MM.1S (cell line): ENCODE measurements at places on chromosomes 7 and 10.

DNA sequence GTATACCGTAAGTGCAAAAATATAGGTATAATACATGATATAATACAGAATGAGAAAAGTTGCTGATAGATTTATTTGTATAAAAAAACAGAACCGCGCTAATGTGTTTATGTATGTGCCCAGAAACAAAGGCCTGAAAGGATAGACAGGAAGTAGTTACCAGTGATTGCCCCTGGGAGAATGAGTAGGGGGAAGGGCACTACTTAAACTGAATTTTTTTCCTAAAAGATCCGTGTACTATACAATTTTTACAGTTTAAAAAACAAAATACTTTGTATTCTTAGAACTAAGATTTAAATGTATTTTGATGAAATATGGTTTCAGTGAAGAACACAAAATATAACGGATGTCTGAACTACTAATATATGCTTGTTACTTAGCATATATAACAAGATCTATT lies 2.9 kb downstream of the IPMK start:
- H3K4me3 ChIP-seq, result no peak overlapping the region
- no peak for DNase-seq
- H3K36me3 ChIP-seq, result no peaks in the 10 kb centered on the region
- H3K27ac ChIP-seq, result no peak overlapping the region

DNA sequence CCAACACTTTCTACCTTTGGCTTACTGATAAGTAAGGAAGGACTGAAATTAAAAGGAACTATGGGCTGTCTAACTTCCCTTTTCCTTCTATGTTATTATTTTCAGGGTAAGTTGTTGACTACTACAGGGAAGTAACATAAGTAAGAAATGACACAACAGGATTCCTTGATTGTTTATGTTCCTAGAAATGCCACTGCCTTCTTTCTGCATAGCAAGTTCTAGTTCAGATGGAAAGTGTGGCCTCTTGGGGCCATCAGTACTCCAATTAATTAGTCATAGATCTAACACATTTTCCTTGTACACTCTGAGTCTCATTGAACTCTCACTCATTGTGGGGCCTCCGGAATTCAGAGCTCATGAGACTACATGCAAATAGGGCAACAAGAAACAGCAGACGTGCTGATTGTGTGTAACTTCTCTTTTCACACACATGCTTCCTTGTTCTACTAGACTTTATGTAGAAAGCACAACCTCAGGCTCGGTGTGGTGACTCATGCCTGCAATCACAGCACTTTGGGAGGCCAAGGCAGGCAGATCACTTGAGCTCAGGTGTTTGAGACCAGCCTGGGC lies 35.3 kb upstream of the HIBADH start:
- H3K36me3 ChIP-seq, result no peaks in the 10 kb centered on the region
- H3K4me3 ChIP-seq, result no peak overlapping the region
- no peak overlapping the region for H3K27ac ChIP-seq
- no peaks in the 10 kb centered on the region for H3K27me3 ChIP-seq
- H3K4me1 ChIP-seq, result no peaks in the 10 kb centered on the region

DNA sequence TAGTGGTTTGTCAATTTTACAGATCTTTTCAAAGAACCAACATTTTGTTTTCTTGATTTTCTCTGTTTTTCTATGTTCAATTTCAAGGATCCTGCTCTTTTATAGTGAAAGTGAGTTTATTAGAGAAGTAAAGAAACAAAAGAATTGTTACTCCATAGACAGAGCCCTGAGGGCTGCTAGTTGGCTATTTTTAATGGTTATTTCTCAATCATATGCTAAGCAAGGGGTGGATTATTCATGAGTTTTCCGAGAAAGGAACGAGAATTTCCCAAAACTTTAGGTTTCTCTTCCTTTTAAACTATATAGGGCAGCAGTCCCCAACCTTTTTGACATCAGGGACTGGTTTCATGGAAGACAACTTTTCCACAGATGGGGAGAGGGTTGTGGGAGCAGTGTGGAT lies 165.0 kb downstream of the CCSER2 start:
- no peaks in the 10 kb centered on the region for H3K36me3 ChIP-seq
- H3K4me1 ChIP-seq, result peaks cover 20% of the 10 kb centered on the region
- no peak for DNase-seq
- H3K4me3 ChIP-seq, result no peak overlapping the region
- no peaks in the 10 kb centered on the region for H3K27me3 ChIP-seq

- H3K27ac ChIP-seq, result no peak overlapping the region
- H3K4me1 ChIP-seq, result no peaks in the 10 kb centered on the region
- no peak overlapping the region for H3K4me3 ChIP-seq
- DNase-seq, result no peak
- no peaks in the 10 kb centered on the region for H3K36me3 ChIP-seq
Observed at GRCh38 chr10:107166403-107166802, 1.9 kb upstream of the SORCS1 start.

DNA sequence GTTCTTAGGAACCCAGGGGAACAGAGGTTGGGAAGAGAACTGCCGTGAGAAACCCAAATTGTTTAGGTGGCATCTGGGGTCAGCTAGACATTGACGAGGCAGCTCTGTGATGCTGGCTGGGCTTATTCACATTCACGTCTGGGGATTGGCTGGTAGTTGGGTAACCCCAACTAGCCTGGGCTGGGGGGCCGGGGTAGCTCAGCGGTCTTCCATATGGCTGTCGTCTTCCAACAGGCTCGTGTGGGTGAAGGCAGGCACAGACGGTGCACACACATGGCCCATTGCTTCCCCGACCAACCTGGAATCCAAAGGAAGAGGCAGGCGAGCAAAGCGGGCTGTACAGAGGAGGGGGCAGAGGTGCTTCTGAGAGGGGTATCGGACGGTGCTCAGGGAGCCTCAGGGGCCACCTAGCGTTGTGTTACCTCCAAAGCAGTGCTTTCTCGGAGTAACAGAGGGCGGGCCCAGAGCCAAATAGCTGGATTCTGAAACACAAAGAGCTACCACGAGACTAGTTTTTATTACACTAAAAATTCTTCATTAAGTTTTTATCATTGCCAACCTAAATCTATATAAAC lies 34.5 kb downstream of the MKI67 start:
- H3K27me3 ChIP-seq, result no peaks in the 10 kb centered on the region
- no peak overlapping the region for H3K4me3 ChIP-seq
- no peaks in the 10 kb centered on the region for H3K36me3 ChIP-seq

DNA sequence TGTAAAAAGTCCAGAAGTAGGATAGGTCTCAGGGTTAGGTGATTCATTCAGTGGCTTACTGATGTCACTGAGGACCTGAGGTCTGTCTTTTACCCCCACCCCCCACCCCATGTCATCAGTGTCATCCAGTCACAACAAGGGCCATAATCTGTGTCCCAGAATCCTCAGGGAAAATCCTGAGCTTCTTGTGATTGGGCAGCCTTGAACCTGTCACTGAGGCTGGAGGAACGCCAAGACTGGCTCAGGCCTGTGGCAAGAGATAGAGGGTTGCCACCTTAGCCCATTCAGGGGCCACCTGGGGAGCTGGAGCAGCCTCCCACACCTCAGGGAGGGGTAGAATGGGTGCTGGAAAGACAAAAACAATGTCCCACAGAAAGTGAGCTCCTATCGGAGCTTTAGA lies 29.7 kb downstream of the NUB1 start:
- DNase-seq, result no peak
- no peaks in the 10 kb centered on the region for H3K36me3 ChIP-seq
- no peaks in the 10 kb centered on the region for H3K4me1 ChIP-seq
- H3K4me3 ChIP-seq, result no peak overlapping the region
- no peaks in the 10 kb centered on the region for H3K27me3 ChIP-seq
- H3K27ac ChIP-seq, result no peak overlapping the region

GRCh38 chr10:101244321-101245050 lies 15.2 kb upstream of the LBX1 start:
- H3K27ac ChIP-seq, result no peak overlapping the region
- no peak overlapping the region for H3K4me3 ChIP-seq
- H3K27me3 ChIP-seq, result 0 out of 2 replicates have a peak, but pooled peaks cover 6% of the 10 kb centered on the region
- H3K4me1 ChIP-seq, result no peaks in the 10 kb centered on the region
- no peaks in the 10 kb centered on the region for H3K36me3 ChIP-seq
- no peak for DNase-seq

- peak overlapping the region; percentile 62 for H3K4me3 ChIP-seq
- peak overlapping the region; percentile 98 for H3K27ac ChIP-seq
- peak; percentile 73 for DNase-seq
- peaks cover 46% of the 10 kb centered on the region for H3K4me1 ChIP-seq
- no peaks in the 10 kb centered on the region for H3K27me3 ChIP-seq
- no peaks in the 10 kb centered on the region for H3K36me3 ChIP-seq
Observed at GRCh38 chr10:124105594-124105993, 12.2 kb upstream of the CHST15 start.

GRCh38 chr7:19249281-19249680 lies 104.1 kb upstream of the FERD3L start:
- DNase-seq, result no peak
- no peaks in the 10 kb centered on the region for H3K36me3 ChIP-seq

GRCh38 chr7:125773113-125773785 lies 843.6 kb upstream of the POT1 start:
- no peak overlapping the region for H3K27ac ChIP-seq
- H3K27me3 ChIP-seq, result no peaks in the 10 kb centered on the region
- H3K4me3 ChIP-seq, result no peak overlapping the region
- H3K36me3 ChIP-seq, result no peaks in the 10 kb centered on the region
- H3K4me1 ChIP-seq, result no peaks in the 10 kb centered on the region

GRCh38 chr7:131455001-131455400 lies 101.4 kb downstream of the PODXL start:
- H3K36me3 ChIP-seq, result no peaks in the 10 kb centered on the region
- H3K4me1 ChIP-seq, result 0 out of 2 replicates have a peak, but pooled peaks cover 6% of the 10 kb centered on the region
- H3K27ac ChIP-seq, result no peak overlapping the region

DNA sequence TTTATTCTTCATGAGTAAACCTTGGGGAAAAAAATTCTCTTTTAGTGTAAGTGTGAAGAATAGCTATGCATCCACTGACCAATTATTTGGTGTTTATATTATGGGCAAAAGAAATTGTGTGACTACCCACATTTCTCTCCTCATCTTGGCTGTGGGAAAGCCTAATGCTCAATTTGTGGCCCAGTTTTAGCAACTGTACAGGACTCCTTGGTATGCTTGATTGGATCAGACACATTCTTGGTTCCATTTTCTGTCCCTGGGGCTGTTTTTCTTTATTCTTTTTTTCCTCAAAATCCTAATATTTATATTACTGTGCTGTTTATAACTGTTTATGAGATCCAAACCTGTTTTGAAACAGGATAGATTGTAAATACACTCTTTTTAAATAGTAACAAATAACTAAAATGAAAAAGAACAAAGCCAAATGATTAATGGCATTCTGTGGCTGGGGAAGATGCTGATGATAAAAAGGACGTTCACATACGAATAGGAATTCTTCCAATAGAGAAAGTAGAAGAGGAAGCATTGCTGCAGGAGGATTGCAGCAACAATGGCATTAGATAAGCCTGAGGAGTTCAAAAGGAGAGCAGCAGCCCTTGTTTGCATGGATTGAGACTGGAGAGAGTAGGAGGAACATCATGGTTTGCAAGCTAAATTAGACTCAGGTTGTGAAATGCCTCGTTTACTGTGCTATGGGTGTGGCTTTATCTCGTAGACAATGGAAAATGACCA lies 580.5 kb downstream of the INHBA start:
- no peaks in the 10 kb centered on the region for H3K27me3 ChIP-seq
- H3K36me3 ChIP-seq, result no peaks in the 10 kb centered on the region
- H3K4me3 ChIP-seq, result no peak overlapping the region
- H3K4me1 ChIP-seq, result no peaks in the 10 kb centered on the region

DNA sequence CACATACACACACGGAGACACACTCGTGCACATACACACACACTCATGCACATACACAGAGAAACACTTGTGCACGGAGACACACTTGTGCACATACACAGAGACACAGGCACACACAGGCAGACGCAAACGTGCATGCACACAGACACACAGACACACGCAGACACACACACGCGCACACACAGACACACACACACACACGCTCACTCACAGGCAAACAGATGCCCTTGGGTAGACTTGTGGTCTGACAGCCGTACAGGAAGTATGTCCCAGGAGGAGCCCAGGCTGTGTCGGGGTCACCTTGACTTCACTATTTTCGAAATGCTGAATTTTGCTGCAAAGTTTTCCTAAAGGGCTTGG lies 538.0 kb downstream of the DNAJB6 start:
- H3K27ac ChIP-seq, result no peak overlapping the region
- no peak for DNase-seq
- H3K4me3 ChIP-seq, result no peak overlapping the region

GRCh38 chr10:132066186-132066585 lies 440 bp downstream of the JAKMIP3 start:
- H3K27ac ChIP-seq, result no peak overlapping the region
- peaks cover 57% of the 10 kb centered on the region for H3K27me3 ChIP-seq
- DNase-seq, result no peak

- no peak overlapping the region for H3K4me3 ChIP-seq
- DNase-seq, result no peak
- H3K4me1 ChIP-seq, result no peaks in the 10 kb centered on the region
Observed at GRCh38 chr7:116802144-116802745, 60.1 kb upstream of the CAPZA2 start.

DNA sequence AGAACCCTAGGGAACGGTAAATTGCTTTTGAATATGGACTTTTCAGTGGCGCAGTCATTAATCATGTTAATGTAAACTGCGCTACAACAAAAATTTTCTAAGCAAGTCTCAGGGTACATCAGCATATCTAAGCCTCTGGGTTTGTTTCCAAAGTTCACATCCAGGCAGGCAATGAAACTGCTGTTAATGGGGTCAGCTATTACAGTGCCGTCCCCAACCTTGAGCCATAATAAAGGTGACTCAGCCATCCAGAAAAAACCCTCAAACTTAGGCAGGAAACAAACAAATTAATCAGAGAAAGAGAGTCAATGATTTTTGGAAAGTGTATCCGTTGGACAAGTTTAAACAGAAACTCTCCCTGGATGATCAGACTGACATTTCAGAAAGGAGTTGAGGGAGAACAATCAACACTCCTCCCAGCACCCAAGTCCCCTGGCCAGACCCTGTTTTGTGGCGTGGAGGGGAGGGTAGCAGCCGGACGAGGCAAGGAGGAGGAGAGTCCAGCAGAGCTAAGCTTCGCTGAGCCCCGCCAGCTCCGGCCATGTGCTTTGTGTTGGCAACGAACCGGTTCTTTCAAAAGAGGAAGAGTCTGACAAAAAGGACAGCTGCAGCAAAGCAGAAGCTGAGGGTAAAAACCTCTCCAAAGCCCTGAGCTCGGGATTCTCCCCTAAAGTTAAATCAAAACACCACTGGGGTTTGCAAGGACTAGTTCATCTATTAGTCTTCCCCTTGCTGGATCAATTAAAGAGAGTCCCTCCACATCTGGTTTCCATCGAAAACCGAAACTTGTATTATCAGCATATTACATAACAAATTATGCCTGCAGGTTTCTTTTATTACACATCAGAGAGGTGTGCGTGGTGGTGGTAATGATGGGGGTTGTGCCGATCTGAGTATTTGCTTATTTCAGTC lies 3.6 kb downstream of the FAM53B start:
- H3K36me3 ChIP-seq, result no peaks in the 10 kb centered on the region
- no peaks in the 10 kb centered on the region for H3K27me3 ChIP-seq
- no peak for DNase-seq
- H3K4me3 ChIP-seq, result no peak overlapping the region
- H3K4me1 ChIP-seq, result peaks cover 21% of the 10 kb centered on the region
- no peak overlapping the region for H3K27ac ChIP-seq

- no peak for DNase-seq
- no peaks in the 10 kb centered on the region for H3K27me3 ChIP-seq
- H3K27ac ChIP-seq, result no peak overlapping the region
- H3K4me1 ChIP-seq, result no peaks in the 10 kb centered on the region
- no peaks in the 10 kb centered on the region for H3K36me3 ChIP-seq
Observed at GRCh38 chr7:47875998-47876744, 72.1 kb downstream of the PKD1L1 start.
